DMS153 (cell line): ENCODE measurements at places on chromosomes 4 and X.

DNA sequence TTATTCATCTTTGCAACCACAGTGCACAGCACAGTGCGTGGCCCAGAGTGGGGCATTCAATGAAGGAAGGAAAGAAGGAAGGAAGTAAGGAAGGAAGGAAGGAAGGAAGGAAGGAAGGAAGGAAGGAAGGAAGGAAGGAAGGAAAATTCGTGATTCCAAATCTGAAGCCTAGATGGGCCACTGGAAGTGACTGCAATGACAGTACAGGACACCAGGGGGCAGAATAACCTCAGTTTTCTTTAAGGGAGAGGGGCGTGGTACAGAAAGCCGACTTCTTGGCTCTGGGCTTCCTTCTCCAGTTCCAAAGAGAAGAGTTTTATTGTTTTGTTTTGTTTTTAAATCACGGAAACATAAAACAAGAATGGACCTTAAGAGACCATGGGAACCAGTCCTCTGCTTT is 47.8 kb downstream of the APLN start:
- no peak for DNase-seq

DNA sequence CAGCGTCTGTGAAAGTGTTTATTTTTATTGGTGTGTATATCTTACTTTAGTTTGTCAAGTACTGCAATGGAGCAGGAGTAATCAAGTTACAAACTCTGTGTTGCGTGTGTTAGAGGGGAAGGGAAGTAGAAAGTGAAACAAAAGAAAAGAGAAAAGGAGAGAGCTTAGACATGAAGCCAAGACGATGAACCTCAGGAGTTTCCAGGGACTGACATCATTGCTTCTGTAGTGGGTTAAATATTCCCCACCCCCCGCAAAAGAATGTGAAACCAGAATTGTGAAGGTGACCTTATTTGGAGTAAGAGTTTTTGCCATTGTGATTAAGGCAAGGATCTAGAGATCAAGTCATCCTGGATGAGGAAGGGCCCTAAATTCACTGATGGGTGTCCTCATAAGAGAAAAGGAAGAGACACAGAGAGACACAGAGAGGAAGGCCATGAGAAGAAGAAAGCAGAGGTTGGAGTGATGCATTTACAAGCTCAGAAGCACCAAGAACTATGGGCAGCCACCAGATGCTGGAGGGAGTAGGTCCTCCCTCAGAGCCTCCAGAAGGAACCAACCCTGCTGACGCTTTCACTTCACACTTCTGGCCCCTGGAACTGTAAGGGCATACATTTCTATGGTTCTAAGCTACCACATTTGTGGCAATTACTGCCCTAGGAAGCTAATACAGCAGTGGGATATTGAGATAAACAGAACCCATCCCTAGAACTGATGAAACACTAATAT is 173.6 kb upstream of the SFRP2 start:
- no peak for DNase-seq

DNA sequence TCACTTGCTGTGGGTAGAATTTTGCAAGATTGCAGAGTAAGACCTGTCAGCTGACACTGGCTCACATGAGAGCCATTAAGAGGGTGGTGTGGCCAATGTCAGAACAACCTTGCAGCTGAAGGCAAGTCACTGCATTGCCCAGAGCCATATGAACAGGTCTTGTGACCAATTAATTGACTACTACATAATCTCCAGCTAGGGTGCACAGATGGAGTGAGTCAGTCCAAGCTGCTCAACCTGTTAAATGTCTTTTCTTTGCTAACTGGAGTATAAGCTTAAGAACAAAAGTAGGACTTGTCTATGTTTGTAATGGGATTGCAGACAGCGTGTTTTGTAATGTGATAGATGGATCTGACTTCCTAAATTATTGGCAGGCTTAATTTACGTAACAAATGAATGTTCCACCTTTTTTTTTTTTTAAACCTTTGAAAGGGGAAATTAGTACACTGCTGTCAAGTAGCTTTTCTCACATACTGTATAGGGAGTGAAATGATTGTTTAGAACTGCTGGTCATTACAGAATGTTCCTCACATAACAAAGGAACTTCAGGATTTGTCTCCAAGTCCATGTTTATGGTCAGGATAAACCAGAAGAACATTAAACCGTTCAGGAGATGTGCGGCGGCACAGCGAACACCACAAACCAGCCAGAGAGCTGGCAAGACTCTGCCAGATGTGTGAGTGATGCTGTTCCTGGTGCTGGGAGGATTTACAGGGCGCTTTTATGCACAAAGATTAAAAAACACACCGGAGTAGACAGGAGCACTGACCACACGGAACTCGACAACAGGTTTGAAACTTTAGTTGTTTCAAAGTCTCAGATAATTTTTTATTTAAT is 37.0 kb downstream of the FNIP2 start:
- peak; percentile 44 for DNase-seq

GRCh38 chr4:77859256-77859655 is 3.4 kb upstream of the MRPL1 start:
- DNase-seq: no peak

- DNase-seq: peak; percentile 84
These were observed 132.7 kb downstream of the ARHGAP24 start for GRCh38 chr4:85607624-85608023.

DNA sequence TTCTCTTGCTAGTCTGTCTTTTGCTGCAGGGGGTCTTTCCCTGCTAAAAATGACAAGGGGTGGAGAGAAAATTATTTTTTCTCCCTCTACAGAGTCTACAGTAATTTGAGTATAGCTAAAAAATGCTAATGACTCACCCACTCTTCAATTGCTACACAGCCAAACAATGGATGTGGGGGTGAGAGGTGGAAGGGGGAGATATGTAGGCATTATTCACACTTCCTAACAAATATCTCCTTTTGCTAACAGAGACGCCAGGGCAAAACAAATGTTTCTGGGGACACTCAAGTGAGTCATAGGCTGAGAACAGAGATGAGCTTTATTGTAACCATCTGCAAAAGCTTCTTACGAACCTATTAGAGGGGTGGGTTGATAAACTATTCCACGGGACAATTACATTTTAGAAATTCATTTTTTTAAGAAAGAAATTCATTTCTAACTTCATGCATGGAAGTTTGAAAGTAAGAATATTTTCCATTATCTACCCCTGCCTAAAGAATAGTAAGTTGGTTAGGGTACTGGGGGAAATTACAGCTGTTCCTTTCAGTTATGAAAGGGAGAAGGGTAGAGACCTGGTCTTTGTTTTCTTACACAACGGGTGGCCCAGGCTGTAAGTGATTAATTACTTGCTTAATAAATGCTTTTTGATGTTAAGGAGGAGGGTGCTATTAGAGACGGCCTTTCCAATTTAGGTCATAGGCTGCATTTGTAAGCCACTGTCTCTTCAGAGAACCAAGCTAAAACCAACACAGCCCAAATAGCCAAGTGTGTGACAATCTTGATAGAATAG is 12.8 kb downstream of the SCD5 start:
- no peak for DNase-seq

DNA sequence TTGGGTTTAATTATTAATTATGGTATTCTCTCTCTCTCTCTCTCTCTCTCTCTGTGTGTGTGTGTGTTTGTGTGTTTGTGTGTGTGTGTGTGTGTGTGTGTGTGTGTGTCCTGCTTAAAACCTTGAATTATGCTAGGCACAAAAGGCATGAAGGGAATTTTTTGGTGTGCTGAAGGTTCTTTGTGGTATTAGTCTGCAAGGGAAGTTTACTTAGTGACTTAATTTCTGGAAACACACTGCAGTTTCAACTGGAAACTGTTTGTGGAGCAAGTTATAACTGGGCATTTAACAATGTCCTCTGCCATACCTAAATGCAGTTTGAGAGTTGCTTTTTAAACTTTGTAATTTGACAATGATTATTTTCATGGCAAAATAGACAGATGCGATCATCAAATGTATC is 111.7 kb downstream of the FRMPD4 start:
- DNase-seq: no peak

DNA sequence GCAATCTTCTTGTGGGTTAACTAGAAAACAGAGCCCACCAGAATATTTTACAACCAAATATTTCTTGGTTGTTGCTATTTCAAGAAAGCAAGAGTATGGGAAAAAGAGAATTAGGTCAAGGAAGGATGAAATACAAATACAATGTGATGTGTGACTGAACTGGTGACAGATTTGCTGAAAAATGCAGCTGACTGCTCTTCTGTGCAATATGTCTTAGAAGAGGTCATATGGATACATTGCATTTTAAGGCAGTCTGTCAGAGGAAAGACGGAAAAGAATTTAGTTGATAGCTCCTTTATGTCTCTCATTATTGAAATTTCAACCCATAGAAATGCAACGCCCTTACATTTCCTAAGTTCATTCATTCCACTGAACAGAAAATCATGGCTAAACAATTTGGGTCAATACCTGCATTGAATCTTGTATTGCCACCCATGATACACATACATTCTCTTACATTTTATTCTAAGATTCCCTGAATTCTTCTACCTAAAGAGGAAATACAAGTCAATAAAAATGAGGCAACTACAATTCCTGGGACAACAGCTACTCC is 423.1 kb downstream of the ADAM29 start:
- DNase-seq: no peak

- no peak for DNase-seq
These were observed 81.9 kb upstream of the LRPAP1 start for GRCh38 chr4:3613967-3614730.

- no peak for DNase-seq
These were observed 12.7 kb upstream of the ZNF330 start for GRCh38 chr4:141207961-141208360.

DNA sequence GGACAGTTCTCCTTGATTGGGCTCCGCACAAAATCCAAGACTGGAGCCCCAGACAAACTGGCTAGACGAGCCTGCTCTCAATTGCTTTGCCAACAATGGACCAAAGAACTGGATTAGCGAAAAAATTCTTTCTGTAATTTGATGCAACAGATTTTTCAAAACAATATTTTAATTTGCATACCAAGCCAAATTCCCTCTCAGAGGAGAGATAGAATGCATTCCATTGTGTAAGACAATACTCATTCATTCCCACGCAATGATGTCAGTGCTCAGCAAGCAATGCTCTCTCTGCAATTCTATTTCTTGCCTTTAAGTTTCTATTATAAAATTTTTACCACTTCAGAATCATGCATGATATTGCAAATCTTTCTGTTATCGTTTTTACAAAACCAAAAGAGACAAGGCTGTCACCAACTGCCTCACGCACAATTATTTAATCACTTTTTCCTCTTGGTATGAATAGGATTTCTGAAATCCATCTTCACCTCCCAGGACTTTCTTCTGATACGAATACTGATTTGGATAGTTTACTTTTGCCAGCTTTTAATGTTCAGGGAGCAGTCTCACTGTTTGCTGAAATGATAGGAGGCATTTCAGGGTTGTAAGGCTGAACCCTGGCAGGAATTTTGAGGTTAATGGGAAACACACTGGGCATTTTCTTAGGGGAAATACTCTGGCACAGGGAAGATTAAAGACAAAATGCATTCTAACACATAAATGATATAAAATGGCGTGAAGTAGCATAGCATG is 46.1 kb upstream of the HCCS start:
- DNase-seq: no peak

- DNase-seq: no peak
These were observed 13.6 kb upstream of the CCKAR start for GRCh38 chr4:26503844-26504243.

DNA sequence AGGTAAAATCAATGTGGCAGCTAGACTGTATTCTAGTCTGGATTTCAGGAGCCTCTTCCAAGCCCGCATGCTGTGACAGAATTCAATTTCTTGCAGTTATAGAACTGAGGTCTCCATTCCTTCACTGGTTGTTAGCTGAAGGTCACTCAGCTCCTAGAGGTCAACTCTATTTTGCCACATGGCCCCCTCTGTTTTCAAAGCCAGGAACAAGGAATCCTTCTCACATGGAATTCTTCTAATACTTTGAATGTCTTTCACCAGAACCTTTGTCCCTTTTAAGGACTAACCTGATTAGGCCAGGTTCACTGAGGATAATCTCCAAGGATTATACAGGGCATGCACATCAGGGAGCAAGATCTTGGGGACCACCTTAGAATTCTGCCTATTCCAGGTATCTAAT is 23.4 kb upstream of the MMRN1 start:
- no peak for DNase-seq

DNA sequence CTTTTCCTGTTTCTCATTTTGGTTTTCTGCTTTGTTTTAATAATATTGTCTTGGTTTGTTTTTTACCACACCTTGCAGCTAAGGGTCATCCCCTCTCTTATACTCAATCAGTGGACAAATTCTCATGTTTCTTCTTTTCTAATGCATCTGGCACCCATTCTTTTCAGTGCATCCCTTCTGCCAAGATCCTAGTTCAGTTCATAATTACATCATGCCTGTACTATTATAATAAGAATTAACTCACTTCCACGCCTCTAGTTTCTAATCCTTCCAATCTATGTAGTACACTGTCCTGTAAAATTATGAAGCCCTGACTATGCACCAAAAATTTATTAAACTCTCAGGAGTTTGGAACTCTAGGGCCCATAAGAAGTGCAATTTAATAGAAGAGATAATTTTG is 126.1 kb downstream of the FAT4 start:
- no peak for DNase-seq

GRCh38 chrX:32451954-32452695 is 759.2 kb downstream of the DMD start:
- no peak for DNase-seq

- no peak for DNase-seq
These were observed 169.2 kb downstream of the TMA16 start for GRCh38 chr4:163663454-163664225.

DNA sequence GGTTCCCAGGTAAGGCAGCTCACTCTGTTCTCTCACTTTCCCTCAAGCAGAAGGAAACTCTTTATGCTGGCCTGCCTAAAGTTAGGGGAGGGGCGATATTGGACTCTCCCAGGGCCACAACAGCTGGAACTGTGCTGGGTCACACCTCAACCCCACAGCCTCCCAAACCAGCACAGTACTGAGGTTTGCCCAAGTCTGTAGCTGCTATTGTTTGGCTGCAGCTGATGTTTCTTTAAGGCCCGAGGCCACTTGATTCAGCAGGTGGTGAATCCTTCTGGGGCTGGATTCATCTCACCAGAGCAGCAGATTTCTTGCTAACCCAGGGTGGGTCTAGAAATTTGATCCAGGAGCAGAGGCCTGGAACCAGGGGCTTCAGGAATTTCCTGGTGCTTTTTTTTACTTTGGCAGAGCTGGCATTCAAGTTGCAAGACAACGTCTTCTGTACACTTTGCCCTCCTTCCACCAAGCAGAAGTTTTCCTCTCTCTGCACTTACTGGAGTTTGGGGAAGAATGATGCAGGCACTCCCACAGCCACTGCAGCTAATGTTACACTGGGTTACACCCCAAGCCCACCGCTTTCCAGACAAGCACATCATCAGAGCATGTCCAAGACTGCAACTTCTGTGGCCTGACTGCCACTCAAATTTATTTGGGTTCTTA is 544.7 kb upstream of the NDST4 start:
- no peak for DNase-seq
